ENCODE measurements at places on chromosomes 4 and X.
A peak's percentile ranks its signal among the peaks of the same experiment; 100 is the strongest.

GRCh38 chr4:141080668-141081067 lies 52.6 kb downstream of the RNF150 start:
- DNase-seq: no peak

DNA sequence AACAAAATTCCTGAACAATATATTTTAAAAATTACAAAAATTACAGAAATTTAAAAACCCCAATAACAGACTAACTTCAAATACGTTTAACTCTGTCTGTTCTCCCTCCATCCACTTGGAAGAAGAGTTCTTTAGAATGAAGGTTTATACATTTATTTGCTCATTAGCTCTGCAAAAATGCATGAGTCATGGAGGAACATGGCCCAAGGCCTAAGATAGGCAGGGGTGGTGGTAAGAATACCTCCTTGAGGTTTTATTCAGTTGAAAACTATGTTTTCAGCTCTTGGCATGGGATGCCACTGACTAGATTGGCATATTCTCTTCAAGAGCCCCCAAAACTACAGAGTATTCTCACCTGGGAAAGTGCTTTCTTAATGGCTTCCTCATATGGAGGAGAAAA lies 8.8 kb upstream of the LRRC66 start:
- DNase-seq: no peak

GRCh38 chrX:44058339-44058738 lies 85.1 kb upstream of the NDP start:
- no peak for DNase-seq

DNA sequence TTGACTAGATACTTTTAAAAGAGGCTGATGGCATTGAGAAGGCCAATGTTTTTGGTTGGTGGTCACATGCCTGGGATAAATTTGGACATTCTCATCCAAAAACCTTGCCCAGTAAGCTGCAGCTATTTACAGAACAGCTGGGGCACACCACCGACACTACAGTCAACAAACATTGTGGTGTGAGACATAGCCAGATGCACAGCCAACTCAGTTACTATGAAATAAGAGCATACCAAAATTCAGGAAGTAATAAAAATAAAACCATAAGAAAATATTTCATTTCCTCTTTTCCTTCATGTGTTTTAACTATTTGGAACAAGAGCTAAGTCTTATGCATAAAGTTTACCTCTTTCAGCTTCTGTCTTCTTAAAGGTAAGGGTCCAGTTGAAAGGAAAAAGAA lies 8.8 kb downstream of the PPM1K start:
- DNase-seq: no peak

GRCh38 chr4:128859887-128860677 lies 50.6 kb downstream of the JADE1 start:
- no peak for DNase-seq

DNA sequence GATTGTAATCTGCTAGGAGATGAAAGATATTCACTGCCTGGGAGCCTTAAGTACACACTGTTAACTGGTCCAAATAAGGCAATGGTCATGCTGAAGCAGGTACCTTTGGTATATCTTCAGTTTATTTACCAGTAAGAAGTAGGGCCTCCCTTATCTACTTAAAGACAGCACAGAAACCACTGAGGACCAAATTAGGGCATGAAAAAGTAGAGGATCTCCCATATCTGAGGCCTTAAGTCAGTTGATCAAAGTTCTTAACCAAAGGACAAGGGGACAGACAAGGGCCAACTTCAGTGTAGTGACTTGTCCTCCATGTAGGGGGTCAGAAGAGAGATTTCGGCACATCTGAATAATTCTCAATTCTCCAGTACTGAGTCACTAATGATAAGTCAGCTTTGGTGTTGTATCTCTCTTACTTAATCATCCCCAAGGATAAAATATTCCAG lies 59.1 kb downstream of the AMELX start:
- DNase-seq: no peak

DNA sequence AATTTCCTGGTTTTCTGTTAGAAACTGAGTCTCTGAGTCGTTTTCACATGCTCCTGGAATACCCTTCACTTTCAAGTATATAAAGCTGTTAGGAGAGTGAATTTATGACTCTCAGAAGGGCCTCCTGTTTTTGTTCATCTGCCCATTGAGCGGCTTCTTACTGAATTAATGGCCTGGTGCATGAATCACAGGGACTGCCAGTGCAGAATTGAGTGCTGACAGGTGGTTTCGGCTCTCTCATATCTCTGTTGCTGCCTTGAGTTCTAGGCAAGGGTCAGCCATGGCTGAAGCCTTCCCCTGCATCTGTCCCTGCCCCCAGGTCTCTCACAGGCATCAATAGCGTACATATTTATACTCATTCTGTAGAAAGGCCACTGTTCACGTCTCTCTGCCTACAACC lies 22.7 kb upstream of the SEPSECS start:
- no peak for DNase-seq

GRCh38 chrX:40908857-40909475 lies 173.6 kb upstream of the MED14 start:
- DNase-seq: no peak

- DNase-seq: no peak
Observed at GRCh38 chrX:153493085-153493484, 1.7 kb upstream of the BGN start.

DNA sequence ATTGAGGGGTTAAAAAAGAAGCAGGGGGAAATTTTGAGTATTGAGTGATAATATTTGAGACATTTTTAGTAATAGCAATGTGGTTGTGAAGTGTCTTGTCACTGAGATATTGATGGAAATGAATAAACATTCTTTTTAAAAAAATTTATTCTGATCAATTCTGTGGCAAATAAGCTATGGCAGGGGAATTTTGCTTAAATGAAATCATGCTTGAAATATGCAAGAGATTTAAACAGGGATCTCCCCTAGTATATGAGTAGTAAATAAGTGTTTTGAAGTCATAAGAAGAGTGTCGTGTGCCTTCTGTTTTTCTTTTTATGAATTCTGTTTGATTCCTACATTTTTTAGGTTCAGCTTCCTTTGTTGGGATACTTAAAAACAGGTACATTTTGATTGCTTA lies 23.2 kb downstream of the IL15 start:
- no peak for DNase-seq

DNA sequence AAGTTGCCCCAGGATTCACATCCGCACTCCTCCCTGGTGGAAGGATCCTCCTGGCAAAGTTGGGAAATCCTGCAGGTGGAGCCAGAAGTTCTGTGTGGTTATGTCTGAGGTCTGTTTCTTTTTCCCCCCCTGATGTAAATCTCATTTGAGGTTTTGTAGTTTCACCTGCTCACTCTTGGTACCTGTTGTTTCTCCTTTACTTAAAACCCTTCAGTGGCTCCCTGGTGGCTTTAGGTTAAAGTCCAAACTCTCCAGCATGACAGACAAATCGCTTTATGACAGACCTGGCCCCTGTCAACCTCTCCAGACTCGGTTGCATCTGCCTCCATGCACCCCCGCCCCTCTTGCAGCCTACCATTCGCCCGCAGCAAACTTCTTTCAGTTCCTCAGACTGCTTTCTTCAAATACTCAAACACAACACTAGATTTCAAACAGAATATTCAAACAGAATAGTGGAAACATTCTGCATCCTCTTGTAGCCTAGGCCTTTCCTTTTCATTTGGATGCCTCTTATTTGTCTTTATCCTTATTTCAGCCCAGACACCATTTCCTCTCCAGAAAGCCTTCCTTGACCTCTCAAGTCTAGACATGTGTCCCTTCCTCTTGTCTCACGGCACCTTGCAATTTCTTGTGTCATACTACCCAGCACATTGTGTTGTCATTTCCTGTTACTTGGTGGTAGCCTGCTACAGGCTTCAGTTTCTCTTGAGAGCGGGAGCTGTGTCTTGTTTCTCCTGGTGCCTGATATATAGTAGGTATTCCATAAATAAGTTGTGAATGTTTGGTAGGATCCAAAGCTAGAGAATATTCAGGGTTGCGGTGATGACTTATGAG lies 24.8 kb downstream of the IL13RA1 start:
- DNase-seq: peak; percentile 16

GRCh38 chr4:78297116-78297800 lies 240.1 kb downstream of the FRAS1 start:
- DNase-seq: no peak
